ENCODE measurements at places on chromosomes 3 and 15.

GRCh38 chr3:119778811-119779210 is 3.1 kb upstream of the NR1I2 start:
- no peak for DNase-seq

DNA sequence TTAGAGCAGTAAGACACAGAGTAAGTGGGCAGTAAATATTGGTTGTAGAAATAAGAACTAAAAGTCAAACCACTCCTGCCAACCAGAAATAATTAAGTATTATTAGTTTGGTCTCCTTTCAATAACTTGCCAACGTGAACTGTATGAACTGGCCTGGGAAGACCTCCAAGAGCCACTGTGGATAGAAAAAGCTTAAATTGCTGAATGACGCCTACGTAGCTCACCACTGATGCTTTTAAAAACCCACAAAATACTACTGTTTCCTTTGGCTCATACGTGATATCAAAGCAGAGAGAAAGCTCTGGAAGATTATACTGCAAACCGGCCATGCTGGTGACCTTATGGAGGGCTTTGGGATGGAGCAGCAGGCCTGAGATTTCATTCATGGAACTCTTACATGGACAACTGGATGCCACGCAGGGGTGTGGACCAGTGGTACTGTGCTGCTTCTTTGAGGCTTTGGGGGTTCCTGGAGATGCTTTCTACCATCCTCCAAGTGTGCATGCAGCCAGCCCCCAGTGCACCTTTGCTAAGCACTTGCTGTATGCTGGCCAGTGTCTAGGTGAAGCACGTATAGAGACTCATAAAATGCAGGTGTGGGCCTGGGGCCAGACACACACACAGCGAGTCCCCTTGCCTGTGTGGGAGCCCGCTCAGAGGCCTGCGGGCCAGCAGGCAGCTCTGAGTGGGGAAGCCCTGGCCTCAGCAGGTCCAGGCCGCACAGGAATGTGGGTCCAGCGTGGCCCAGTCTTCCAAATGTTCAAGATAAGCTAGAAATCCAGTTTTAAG is 66.8 kb downstream of the ABTB1 start:
- no peak for DNase-seq

GRCh38 chr3:163056874-163057497 is 1560.4 kb downstream of the OTOL1 start:
- no peak for DNase-seq

DNA sequence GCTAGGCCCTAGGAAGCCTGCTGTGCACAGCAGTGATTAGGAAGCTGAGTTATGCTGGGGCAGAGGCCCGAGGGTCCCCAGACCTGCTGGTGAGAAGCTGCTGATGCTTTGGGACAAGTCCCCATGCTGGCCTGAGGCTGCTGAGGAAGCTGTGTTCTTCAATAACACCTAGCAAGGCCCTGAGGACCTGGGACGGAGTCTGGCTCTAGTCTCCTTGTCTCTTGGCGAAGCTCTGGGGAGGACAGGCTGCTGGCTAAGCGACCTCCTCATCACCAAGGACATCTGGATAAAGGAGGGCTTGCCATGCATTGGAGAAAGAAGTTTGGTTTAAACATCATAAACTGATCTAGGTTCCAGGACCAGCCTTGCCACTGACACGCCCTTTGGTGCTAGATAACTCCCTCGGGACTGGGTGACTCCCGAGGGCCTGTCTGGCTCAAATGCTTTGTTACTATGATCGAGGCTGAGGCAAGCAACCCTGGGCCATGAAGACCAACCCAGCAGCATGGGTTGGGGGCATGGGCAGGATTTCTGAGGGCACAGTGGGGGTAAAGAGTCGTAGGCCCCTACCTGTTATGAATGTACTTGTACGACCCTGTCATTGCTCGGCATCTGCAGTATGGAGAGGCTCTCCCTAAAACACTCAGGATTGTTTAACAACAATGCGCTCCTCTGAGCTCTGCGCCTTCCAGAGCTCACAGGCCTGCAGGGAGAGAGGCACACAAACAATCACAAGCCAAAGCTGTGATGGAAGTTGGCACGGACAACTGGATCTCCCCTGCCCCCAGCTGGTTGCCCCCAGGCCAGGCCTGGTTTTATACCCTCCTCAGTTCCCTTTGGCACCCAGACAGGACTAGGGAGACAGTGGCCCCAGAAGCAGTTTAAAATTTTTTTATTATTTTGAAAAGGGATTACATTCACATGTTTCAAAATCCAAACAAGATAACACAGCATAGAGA is 64.4 kb downstream of the LINGO1 start:
- no peak for DNase-seq

DNA sequence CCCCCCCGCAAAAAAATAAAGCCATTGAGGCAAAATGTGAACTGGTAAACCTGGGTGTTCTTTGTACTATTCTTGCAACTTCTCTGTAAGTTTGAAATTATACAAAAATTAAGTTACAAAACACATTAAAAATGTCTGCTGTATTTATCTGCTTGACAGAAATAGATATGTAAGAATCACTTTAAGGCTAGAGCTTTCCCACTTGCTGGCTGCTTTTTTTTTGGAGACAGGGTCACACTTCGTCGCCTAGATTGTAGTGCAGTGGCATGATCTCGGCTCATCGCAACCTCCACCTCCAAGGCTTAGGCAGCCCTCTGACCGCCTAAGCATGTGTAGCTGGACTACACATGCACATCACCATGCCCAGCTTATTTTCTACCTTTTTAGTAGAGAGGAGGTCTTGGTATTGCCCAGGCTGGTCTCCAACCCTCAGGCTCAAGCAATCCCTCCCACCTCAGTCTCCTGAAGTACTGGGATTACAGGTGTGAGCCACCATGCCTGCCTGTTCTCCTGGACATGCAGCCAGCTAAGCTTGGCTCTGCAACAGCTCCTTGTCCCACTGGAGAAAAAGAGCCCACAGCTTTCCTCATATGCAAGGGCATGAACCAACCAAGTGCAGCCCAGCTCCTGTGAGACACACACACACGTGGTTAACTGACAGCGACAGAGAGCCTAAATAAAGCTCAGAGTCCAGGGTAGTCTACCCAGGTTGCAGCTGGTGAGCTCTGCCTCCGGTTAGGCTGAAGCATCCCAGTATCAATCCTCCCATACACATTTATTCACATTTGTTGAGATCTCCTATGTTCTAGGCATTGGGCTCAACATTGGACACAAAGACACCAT is 4.5 kb downstream of the RPS17 start:
- no peak for DNase-seq
